GM19239 (cell line): ENCODE measurements at places on chromosomes 12 and 14.

DNA sequence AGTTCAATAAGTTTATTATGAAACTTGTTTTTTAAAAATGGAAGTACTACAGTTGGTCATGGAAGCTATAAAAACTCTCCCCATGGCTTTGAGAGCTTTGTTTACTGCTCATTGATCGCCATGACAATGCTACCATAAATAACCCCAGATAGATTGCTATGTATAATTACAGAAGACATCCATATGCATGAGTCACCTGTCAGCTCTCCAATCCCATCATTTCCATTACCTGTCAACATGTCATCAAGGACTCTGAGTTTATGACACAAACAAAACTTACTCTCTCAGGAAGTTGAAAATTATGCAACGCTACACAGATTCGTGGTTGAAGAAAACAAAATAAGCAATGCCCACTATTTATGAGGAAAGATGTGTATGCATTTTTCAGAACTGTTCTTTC is 144.4 kb downstream of the SEC23A start:
- no peak for DNase-seq

DNA sequence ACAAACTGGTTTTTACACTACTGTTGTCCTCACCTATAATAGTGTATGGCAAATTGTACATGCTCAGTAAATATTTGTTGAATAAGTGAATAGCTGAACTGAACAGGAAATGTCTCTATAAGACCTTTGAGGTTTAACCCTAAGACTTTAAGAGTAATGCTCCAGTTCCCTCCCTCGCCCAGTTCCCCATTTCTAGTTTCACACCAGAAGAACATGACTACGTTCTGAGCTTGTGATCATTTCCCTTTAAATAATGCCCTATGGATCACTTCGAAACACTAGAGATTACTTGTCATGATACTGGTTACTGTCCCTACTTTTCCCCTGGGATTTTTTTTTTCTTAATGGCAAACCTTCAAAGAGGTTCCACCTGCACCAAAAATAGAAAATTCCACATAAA is 69.3 kb downstream of the PRKD1 start:
- DNase-seq: no peak

- no peak for DNase-seq
Observed at GRCh38 chr12:50533203-50533584, 28.4 kb downstream of the DIP2B start.

GRCh38 chr12:70042675-70043074 is 200.6 kb upstream of the CNOT2 start:
- DNase-seq: no peak

- no peak for DNase-seq
Observed at GRCh38 chr14:79281244-79282152, 929.8 kb downstream of the DIO2 start.

- no peak for DNase-seq
Observed at GRCh38 chr14:102630405-102630804, 38.0 kb downstream of the RCOR1 start.

DNA sequence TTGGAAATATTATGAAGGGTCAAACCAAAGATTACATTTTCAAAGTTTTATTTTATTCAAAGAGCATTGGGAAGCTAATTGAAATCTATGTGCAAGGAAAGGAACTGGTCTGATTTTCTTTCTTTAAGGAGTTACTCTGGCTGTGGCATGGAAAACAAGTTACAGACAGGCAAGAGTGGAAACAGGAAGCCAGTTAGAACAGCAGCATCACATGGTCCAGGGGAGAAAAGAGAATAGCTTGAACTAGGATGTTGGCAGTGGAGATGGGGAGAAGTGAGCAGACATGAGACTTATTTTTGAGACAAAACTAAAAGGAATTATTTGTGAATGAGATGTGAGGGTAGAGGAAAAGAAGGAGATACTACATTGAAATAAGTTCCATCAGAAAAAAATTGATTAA is 3.4 kb downstream of the OR11G2 start:
- DNase-seq: no peak

DNA sequence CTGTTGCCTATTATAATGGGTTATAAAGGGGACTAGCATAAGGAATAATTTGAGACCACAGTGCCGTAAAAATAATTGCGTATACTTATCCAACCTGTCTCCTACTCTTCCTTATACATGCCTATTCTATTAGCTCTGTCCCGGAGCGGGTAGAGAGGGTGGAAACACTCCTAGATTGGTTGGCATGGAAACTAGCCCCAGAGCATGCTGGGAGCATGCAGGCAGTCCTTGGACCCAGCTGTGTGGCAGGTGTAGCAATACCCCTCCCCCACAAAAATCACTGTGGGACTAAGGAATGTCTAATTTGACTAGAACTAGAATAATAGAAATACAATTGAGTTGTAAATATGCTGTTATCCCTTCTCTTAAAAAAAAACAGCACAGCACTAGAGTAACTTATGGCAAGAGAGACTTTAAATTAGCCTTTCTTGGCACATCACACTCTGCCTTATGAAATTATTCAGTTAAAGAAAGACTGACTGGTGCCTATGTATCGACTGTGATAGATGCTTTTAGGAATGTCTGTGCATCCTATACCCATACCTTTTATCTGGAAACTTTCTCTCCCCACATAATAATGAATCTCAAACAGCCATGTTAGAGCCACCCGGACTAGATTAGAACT is 244.0 kb upstream of the DAAM1 start:
- DNase-seq: no peak

DNA sequence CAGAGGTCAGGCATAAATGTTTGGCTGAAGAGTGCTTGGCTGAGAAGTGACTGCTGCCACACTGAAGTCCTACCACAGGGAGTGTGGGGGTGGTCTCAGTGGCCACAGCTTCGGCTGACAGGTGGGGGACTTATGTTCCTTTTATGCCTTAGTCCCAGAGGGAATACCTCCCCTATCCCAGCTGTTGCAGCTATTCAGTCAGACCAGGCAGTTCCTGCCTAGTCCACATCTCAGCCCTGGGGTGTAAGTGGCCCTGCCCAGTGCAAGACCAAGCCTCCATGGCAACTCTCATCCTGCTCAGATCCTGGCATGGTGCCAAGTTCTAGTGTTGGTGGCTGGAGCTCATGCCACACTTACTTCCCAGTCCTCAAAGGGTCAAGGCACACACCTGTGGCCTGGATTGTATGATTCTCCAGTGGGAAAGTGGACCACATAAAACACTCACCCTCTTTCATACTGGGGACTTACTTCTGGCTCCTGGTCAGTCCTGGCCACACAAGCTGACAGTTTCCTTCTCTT is 161.3 kb upstream of the CAND1 start:
- DNase-seq: no peak

DNA sequence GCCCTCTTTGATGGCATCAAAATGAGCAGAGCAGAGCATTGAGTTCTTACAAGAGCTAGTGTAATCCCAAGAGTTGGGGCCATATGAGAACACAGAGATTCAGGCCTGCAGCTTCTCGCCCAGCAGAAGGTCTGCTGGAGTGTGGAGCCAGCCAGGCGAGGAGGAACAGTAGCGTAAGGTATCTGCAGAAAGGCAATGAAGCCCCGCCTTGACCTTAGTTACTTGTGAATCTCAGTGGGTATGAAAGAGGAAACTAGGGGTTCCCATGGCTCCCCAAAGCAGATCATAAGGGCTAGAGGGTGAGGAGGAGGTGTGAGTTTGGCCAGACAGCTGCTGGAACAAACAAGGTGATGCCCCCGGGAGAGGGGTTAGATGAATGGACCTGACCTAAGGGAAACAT is 49.4 kb downstream of the SLC8A3 start:
- DNase-seq: peak; percentile 6

DNA sequence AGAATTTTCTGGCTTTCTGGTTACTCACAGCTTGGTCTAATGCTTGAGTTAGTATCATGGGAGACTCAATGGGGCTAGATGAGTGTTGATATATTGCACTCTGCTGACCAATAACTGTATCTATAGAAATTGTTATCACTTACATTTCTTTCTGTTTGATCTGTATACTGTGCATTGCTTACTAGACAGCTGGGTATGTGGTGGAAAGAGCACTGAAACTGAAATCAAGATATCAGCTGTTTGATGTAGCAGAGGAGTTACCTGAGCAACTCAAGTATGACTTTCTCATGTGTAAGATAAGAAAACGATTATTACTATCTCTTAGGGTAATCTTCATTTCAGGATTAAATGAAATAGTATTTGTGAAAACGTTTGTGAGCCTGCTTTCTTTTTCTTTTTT is 183.0 kb downstream of the SLC15A5 start:
- DNase-seq: no peak

DNA sequence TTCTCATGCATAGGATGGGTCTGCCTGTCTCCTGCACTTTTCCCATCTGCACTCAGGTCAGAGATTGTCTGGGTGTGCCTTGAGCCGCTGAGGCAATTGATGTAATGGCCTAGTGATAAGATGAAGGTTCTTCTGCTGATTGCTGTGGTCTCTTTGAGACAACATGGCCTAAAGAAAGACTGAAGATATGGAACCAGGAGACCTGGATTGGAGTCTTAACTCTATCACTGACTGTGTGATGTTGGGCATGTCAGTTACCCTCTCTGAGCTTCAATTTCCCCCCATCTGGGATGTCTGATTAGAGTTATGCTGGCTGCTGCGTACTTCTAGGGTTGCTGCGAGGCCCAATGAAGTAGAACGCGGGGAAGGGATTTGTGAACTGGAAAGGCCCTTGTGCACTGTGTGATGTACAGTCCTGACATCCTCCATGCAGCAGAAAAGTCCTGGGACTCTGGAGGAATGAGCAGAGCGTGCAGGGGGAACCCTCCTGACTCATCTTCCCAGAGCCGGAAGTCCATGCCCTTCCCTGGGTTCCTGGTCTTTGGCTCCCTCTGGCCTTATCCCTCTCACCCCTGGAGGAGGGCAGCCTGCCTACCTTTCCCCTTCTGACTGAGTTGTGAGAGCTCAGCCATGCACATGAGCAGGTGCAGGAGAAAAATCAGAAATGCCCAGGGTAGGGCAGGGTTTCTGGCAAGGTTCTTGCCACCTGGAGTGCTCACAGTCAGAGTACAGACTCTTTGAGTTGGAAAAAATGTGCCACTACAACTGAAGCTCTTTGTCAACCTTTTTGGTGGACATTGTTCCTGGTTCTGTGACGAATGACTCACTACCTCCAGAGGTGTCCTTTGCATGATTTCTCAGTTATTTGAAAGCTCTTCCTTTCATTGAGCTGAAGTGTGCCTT is 21.1 kb downstream of the PLEKHD1 start:
- DNase-seq: no peak
